ELR (cell line): ENCODE measurements at places on chromosomes 5 and 9.

DNA sequence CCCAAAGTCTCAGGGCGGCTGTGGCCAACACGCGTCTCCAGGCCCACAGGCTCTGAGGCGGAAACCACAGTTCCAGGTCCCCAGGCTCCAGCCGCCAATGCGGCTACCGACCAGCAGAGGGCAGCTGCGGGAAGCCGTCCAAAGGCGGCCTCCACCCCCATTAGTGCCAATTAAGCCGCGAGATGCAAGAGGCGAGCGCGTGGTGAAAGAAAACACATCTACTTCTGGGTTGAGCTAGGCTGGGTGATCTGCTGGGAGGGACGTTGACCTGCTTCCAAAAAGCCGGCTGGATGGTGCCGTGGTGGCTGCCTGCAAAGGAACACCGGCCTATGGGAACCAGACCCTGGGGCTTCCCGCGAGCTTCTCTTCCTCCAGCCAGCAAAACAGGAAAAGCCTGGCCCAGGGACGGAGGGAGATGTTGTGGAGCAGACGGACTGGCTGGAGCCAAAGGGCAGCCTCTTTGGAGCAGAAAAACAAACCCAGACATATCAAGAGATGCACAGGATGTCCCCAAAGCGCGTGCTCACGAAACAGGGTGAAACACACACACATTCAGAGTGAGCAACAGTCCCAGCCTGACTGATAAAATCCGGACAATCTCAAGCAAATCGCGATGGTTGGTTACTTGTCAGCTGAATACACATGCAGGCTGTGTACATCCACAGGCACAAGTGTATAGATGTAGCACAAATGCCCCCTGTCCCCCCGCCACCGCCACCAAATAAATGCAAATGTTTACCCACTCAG lies 187.1 kb upstream of the BRINP1 start:
- DNase-seq, result peak; percentile 42

GRCh38 chr9:88804254-88804596 lies 187.0 kb upstream of the S1PR3 start:
- DNase-seq, result peak; percentile 77

DNA sequence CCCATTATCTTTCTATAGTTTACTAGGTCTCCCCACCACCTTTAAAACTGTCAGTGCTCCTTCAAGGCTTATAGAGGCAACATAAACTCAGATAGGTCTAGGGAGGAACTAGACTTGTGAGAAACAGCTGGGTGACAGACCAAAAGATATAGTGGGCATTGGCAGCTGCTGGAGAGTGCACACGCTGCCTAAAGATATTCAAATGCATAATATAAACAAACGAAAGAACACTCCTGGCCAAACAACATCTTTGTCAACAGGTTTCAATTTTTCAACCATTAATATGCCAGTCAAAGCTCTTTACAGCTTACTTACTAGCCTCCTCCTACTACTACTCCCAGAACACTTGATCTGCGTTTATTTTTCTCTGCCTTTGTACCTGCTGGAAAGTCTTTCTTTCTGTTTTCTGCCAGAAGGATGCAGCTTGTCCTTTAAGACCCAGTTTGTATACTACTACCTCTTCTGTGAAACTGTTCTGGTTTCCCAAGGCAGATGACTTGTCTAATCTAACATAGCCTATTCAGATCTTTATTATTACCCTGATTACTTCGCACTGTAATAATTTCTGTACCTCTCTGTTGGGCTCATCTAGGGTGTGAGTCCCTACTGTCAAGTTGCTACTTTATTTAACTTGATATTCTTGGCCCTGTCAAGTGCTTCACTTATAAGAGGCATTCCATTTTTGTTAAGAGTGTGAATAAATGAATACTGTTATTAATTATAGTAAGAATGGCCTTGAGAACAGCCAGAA lies 14.3 kb downstream of the KDM3B start:
- DNase-seq, result no peak

- no peak for DNase-seq
These were observed 35.0 kb upstream of the TLE1 start for GRCh38 chr9:81724242-81724889.

GRCh38 chr9:137671721-137672120 lies 52.9 kb downstream of the EHMT1 start:
- no peak for DNase-seq
